Cerebellar nuclear complex (tissue), 1 donor: ENCODE measurements at places on chromosomes 12 and 14.
A peak's percentile ranks its signal among the peaks of the same experiment; 100 is the strongest.

- no peak for DNase-seq
These were observed 68.0 kb downstream of the PTPRR start for GRCh38 chr12:70852416-70853150.

- no peak for DNase-seq
These were observed 7.9 kb downstream of the C2CD5 start for GRCh38 chr12:22536346-22536945.

GRCh38 chr14:95045836-95046430, 111.4 kb downstream of the DICER1 start:
- no peak for DNase-seq

DNA sequence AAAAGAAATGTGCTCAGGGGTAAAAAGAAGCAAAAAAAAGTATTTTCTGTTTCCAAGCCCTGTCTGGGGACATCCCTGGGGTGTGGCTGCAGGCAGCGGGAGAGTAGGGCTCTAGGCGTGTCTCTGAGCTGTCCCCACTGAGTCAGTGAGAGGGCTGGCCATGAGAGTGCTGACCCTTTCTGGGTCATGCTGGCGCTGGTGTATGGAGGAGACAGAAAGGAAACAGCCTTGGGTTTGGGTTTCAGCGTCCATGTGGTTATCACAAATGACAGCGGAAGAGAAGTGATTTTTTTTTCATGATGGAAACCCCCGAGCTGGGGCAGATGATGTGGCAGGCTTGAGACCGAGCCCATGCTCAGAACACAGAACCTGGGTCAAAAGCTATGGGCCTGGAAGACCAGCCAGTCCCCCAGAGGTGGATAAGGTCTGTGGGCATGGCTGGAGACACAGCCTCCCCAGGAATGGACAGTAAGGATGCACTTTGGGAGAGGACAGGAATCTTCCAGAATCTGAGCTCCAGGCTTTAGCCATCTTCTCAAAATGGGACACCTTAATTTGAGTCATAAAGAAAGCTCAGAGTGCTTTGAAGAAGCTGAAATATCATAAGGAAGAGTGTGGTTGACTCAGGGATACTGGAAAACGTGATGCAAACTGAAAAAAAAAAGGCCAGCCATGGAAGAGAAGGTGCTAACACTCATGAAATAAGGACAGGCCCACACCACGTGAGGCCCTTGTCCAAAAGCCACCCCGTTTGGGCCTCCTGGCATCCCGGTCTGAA, 36.2 kb downstream of the SYNE3 start:
- DNase-seq = no peak

GRCh38 chr12:6489449-6489848, 3.6 kb downstream of the MRPL51 start:
- DNase-seq = no peak

- DNase-seq = no peak
These were observed 37.8 kb downstream of the MARK3 start for GRCh38 chr14:103423050-103423461.

DNA sequence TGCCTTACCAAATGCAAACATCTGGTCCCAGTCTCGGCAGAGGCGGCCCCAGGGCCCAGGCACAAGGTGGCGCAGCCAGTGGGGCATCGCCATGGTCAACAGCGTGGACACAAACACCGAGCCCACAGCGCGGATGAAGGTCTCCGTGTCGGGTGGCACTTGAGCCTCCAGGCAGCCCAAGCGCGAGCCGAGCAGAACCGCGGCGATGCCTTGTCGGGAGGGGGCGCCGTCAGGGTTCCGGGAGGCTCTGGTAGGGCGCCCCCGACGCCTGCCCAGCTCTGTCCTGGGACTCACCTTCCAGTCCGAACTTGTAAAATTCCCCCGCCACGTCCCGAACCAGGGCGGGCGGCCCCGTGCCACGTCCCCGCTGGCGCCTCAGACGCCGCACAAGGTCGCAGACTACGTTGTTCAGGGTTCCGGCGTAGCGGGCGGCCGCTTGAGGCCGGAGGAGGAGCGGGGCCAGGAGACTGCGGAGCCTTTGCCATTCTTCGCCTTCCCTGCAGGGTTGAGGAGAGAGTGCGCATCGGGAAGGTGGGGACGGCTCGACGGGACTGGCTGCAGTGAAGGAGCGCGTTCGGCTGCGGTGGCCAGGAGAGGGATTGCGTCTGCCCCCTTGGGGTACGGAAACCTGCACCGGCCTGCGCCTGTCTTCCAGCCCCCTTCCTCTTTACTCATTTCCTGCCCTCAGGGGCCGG, 1.7 kb downstream of the CYP27B1 start:
- DNase-seq = no peak

- no peak for DNase-seq
These were observed 42.0 kb upstream of the NT5DC3 start for GRCh38 chr12:103882861-103883596.

DNA sequence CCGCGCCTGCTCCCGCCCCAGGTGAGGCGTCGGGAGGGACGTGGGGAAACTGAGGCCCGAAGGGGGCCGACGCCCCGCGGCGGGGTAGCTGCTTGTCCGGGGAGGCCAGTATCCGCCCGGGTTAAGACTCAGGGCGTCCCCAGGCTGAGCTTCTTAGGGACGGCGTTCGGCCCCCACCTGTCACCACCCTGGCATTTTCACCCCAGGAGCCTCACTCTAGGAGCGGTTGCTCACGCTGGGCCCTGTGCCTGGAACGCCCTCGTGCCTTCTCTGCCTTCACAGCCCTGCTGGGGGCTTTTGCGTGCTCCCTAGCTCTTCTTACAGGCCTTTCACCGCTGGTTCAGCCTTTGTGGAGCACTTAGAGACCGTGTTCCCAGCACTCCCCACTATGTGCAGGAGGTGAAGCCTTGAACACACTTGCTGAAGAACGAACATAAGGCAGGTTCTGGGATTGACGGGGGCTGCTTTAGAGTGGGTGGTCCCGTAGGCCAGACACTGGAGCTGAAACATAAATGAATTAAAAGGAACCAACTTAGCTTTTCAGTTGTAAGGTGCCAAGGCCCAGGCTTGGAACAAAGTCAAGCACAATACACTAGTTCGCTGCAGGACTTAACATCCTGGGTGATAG, 601 bp downstream of the ZNF839 start:
- no peak for DNase-seq

DNA sequence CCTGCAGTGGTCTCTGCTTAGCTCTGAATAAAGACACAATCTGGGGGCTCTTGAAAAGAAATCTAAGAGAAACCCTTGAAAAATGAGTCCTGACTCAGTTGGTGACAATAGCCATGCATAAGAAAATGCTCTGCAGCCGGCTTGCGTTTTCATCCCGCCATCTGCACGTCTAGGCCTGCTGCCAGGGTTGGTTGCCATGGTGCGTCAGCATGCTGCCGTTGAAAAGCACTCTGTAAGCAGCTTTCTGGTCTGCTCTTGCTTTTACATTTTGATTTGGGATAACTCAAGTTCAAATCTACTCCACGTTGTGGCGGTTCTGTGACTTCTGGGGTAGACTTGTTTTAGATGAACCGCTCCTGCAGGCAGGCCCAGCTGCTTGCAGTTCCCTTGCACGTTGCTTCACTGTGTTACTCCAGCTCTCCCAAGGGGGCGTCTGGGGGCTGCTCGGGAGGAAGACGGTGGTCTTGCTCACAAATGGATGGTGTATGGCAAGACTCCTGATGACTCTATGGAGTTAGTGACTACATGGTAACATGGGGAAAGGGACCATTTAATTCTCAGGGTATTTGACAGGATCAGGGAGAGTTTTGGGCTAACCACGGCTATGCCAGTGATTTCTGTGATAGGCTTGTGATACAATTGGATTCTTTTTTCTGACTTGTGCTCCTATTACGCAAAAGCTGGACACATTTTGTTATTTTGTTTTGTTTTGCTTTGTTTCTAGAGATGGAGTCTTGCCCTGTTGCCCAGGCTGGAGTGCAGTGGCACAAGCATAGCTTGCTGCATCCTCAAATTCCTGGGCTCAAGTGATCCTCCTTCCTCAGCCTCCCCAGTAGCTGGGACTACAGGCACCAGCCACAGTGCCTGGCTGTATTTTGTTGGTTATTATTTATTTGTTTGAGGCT, 15.8 kb downstream of the WNT5B start:
- peak; percentile 88 for DNase-seq

DNA sequence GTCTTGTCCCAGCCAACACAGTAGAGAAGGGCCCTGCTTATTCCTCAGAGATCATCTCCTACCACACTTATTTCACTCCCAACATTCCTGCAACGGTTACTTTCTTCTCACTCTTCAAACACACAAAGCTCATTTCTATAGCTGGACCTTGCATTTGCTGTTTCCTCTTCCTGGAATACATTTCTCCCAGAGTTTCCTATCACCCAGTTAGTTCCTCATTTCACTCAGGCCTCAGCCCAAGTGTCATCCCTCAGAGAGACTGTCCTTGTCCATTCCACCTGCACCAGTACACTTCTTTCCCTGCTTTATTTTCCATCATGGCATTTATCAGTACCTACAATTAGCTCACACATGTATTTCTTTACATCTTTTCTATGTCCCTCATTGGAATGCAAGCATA, 14.7 kb upstream of the STK38L start:
- DNase-seq = no peak

DNA sequence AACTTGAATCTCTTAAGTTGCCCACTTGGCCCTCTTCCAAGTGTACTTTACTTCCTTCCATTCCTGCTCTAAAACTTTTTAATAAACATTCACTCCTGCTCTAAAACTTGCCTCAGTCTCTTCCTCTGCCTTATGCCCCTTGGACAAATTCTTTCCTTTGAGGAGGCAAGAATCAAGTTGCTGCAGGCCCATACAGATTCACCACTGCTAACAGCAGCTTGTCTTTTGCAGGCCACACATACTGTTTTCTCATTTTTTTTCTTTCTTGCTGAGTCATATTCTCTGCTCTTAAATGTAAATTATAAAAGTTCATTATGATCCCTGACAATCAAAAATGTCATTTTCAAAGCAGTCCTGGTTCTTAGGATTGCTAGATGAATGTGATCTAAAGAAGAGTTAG, 1820.8 kb upstream of the FLRT2 start:
- DNase-seq = no peak

DNA sequence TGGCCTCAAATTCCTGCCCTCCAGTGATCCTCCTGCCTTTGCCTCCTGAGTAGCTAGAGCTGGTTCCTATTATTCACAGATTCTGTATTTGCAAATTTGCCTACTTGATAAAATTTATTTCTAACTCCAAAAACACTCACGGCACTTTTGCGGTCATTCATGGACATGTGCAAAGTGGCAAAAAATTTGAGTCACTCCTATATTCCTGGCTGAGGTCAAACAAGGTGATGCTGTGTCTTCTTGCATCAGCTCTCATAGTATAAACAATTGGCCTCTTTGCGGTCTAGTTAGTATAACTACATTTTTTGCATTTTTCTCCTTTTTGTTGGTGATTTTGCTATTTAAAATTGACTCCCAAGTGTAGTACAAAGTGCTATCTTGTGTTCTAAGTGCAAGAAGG, 24.7 kb downstream of the ATF1 start:
- DNase-seq = no peak

GRCh38 chr12:132284827-132285741, 44.3 kb downstream of the GALNT9 start:
- DNase-seq = no peak

DNA sequence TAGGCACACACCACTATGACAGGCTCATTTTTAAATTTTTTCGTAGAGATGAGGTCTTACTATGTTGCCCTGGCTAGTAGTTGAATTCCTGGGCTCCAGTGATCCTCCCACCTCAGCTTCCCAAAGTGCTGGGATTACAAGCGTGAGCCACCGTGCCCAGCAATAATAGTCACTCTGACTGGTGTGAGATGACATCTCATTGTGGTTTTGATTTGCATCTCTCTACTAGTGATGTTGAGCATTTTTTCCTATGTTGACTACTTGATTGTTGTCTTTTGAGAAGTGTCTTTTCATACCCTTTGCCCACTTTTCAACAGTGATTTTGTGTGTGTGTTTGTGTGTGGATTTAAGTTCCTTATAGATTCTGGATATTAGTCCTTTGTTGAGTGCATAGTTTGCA, 26.3 kb downstream of the ATP2A2 start:
- DNase-seq = no peak

DNA sequence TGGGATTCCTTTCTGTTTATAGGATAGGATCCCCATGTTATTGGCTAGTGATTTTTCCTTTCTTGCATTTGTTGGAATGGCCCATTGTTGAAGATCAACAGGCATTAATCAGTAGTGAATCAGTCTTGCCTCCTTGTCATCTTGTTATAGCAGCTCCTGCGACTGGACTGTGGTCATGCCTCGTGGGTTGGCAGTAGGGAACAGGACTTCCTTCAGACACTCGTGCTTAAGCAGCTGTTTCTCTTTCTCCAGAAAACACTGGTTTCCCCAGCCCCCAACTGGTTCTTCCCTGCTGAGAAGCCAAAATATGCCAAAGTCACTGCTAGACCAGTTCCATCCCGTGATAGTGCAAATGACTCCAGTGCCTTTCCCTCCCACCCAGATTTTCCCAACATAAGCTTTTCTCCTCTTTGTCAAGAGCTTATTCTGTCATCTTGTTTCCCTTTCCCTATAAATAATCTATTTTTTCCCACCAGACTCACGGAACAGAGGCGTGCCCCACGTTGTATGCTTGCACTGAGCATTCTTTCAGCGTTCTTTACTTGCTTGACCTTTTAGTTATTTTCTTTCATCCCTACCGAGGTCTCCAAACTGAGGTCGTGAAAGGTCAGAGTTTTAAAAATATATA, 83.5 kb downstream of the SAMD4A start:
- no peak for DNase-seq

DNA sequence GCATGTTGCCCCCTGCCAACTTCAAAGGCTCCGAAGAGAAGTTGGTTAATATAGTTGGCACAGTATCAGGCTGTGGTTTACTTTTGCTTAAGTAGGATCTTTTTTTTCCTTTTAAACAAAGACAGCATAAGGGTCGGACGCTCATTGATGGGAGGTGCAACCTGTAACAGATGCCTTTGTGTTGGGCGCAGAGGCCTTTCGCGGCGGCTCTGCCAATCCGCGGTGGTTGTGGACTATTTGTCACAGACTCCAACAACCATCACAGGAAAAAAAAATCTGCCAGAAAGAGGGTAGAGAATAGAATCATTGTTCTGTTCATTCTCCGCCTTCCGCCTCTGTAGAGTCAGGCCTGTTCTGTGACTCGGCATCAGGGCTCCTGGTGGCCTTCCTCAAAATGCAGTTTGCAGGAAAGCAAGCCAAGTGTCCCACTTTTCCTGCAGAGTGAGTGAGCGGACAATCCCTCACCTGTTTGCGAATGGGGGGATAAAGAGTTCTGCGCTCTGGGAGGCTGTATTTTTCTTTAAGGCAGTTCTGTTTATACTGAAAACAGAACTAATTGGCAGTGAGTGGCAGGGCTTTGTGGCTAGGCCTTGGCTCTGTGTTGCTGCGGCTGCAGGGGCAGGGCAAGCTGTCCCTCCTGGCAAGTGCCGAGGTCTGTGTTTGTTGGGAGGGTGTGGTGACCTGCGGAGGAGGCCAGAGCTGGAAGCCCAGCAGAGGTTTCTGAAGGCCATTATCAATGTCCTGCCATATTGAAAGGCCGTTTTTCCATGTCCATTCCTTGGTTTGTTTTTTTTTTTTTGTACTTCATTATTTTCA, 83.0 kb upstream of the PIWIL1 start:
- no peak for DNase-seq

GRCh38 chr12:106950591-106950990, 5.1 kb upstream of the TMEM263 start:
- no peak for DNase-seq

DNA sequence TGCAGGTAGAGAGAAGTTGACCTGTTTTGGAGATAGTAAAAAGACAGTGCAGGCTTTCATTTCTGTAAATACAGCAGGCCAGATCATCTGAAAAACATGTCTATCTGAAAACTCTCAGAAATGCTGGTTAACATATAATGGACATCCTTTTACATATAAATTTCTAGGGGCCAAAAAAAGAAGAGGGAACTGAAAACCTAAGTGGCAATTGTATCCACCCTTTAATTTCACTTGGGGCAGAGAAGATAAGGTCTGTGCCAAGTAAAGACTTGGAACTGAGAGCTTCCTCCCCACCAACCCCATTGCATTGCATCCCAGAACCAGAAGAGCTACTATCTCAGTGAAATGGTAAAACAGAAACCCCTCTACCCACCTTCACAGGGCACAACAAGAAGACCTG, 141.0 kb downstream of the SRGAP1 start:
- DNase-seq = no peak
